ENCODE measurements at places on chromosomes 7 and 10.

GRCh38 chr10:124045276-124045675 is 48.1 kb downstream of the CHST15 start:
- DNase-seq = no peak

DNA sequence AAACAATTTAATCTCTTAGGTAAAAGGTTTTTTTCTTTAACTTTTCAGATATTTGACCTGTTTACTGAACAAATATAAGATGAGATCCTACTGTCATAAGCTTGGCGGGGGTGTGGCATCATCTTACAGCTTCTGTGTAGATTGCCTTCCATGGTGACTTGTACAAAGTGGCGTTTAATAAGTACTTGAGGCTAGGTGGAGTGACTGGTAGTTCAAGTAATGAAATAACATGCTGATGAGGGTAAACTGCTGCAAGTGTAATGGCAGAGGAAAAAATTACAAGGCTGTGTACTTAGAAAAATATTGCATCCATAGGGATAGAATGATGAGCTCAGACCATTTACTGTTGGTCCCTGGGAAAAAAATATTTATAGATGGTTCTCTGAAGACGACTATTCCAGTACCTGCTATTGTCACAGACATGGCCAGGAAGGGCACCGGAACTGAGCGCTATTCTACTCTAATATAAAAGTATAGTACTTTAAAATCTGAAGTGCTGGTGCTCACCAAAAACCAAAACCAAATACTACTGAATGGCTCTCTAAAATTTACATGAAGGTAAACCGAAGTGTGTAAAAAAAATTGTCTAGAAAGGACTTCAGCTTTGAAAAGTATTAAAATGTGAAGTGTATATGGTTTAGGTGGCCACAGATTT is 42.4 kb downstream of the DNAH11 start:
- DNase-seq = no peak

DNA sequence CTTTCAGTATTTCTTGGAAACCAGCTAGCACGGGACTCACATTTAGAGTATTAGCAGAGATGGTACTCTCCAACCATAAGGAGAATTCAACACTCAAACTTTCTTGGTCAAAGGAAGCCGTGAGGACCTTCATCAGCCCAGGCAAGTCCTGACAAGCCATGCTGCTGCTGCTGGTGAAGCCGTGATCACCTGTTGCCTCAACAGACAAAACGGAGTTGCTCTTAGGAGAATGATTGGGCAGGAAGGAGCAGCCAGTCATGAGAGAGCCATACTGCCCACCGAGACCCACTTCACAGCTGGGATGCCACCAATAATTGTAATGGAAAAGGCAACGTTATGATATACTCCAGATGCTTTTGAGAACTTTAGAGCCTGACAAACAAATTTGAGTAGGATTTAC is 60.8 kb upstream of the PLPP4 start:
- DNase-seq = no peak

DNA sequence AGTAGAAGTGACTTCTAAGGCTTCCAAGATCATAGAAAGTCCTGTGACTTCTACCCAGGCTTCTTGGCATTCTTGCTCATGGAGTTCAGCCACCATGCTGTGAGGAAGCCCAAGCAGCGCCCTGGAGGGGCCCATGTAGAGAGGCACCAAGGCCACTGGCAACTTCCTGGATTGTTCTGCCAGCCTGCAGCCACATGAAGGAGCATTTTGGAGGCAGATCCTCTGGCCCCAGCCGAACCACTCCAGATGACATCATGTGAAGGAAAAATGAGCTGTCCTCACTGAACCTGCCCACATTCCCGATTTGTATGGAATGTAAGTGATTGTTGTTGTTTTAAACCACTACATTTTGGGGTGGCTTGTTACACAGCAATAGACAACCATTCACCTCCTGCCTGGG is 51.5 kb upstream of the MNX1 start:
- no peak for DNase-seq

DNA sequence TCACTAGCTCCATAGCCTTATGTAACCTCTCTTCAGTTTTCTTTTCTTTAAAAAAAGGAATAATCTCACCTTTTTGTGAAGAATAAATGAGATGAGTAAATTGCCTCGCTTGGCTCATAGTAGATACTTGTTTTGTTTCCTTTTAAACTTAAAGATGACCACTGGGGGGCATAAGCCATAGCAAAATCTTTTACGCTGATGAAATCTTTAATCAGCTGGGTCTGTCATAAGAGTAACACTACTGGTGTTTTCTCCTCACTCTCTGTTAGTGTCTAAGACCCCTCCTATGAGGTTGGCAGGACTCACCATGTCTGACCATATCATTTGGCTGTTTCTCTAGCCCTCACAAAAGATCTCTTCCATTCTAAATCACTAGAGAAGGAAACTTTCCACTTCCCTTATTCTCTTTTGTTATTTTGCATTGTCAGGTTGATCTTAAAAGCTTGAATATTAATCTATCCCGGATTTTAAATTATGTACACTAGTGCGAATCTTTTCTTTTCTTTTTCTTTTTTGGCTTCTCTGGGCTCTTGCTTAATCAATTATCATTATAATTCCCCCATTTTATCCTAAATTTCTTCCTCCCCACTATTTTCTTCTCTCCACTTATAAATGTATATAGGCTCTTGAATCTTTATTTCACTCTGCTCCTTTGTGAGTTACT is 12.5 kb downstream of the STAG3 start:
- peak; percentile 78 for DNase-seq

GRCh38 chr10:16952610-16953009 is 135.4 kb upstream of the RSU1 start:
- DNase-seq = no peak

DNA sequence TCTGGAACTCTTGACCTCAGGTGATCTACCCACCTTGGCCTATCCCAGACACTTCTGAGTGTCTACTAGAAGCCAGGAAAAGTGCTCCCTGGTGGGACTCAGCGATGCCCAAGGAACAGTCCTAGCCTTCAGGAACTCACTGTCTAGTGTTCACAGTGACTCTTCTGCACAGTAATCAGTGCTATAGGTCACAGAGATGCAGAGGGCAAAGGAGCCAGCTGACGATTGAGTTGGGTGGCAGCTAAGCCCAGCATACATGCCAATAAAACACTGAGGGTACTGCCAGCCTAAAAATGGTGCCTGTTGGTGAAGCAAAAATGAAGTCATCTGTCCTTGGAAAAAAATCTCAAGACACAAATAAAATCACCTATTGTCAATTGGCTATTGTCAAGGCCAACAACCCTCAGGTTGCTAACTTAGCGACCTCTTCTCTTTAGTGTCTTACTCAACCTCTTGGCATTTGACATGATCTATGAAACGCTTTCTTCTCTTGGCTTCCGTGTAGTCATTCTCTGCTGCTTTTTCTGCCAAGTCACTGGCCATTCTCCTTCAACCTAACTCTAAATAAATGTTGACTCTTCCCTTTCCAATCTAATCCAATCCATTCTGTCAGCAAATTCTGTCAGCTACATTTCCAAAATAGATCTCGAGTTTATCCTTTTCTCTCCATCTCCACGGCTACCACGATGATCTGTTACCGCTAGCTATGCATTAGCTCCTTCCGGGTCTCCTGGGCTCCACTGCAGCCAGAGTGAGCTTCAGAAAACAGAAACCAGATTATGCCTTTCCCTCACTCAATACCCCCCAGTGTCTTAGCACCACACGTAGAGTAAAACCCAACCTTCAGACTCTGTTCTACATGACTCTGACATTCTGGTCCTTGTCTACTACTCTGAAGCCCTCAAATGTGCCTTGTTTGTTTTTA is 99.2 kb downstream of the ATXN7L1 start:
- no peak for DNase-seq

DNA sequence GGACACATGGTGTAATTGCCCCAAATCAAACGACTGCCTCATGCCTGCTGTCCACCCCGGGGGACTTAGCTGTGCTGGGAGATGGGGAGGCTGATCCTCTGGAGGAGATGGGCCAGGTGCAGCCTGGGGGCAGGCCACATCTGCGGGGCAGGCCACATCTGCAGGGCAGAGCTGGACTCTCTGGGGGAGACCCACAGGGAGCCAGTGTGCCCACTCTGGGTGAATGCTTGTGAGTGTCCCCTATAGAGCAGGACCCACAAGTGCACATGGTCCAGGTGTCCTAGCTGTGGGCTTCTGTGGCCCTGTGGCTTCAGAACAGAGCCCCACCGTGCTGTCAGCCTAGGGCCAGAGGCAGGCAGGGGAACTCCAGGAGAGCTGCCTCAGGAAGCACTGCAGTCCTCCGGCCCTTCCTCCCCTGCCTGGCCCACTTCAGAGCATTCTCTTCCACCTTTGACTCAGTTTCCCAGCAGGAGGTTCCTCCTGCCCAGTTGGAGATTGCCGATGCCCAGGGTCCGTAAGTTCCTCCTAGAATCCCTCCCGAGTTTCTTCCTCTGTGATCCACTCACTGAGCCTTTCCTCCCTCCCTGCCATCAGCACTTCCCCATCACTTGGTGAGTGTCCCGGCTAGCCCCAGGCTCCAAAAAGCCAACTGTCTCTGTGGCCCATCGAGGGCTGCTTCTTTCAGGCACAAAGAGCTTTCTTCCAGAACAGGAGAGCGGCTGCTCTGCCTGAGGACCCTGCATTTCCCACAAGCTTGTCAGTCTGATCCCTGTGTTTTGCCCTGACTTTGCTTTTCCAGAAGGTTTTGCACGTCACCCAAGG is 50.3 kb downstream of the ADCYAP1R1 start:
- DNase-seq = no peak

DNA sequence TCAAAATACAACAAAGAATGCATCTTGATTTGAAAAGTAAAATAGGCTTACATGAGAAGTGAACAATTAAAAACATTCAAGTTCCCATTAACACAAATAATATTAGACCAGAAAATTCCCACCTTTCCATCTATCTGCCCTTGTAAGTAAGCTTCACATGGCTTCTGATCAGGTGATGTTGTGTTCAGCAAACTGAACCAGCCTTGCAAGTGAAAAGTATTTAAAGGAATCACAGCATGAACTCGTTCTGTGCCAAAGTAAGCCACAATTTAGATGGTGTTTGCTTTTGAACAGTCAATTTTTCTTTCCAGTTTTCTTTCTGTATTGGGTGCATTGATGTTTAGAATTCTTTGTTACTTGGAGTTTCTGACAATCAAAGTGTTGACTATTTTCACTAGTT is 347.9 kb downstream of the TNS3 start:
- no peak for DNase-seq

DNA sequence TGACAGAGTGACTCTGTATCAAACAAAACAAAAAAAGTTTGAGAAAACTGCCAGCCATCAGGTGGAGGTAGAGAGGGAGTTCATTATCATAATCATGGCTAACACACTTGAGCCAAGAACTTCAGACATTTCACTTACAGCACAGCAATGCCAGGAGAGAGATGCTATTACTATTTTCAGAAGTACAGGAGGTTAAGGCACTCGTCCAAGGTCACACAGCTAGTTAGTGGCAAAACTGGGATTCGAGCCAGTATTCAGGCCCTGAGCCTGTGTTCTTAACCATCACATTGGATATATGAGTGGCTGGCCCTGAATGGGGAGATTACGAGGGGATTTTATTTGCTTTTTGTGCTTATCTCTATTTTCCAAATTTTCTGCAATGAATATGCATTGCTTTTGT is 24.8 kb upstream of the UNC5B start:
- no peak for DNase-seq

DNA sequence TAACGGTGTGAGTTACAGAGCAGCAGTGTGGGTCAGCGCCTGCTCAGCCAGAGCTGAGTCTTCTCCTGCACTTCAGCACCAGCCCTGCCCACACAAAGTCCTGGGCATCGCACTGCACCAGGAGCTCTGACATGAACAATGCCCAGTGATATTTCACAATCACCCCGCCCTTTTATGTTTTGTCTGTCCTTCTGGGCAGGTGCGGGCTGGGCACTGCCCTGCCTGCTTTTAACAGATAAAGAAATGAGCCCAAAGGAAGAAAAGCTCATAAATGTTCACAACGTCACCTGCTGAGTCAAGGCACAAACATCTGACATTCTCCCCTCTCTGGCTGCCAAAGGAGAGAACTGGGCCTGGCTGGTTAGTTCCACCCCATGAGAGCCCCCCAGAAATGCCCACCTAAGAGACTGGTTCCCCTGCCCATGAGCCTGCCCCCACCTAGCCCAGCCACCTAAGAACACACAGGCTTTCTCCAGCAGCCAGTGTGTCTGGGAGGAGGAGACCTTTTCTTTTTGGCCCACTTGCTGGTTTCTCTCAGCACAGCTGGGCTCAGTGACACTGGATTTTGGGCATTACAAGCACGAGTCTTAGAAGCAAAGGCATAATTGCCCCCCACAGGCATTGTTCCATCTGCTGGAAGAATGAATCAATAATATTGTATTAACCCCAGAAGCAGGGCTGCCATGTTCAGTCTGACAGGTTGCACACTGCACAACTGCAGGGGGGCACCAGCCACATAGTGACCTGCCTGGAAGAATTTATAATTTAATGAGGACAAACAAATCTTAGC is 22.3 kb downstream of the CALML3 start:
- no peak for DNase-seq

- no peak for DNase-seq
These were observed 616.6 kb downstream of the XPNPEP1 start for GRCh38 chr10:109306698-109307097.

- no peak for DNase-seq
These were observed 604.3 kb upstream of the GALNT17 start for GRCh38 chr7:70527520-70528115.

- no peak for DNase-seq
These were observed 105.5 kb upstream of the FAM204A start for GRCh38 chr10:118447478-118448270.

DNA sequence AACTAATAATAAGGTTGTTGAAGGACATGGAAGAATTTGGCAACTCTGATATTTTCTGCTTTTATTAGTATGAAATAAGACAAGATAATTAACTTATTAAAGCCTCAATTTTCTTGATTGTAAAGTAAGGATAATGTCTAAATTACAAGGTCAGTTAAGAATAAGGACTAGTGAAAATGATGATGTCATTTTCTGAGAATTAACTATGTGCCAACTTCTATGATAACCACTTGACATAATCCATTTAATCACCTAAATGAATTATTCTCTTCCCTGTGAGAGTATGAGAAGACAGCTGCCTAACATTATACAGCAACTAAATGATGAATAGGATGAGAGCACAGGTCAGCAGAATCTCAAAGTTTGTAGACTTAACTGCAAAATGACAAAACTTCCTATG is 1153.4 kb upstream of the POT1 start:
- DNase-seq = no peak

- no peak for DNase-seq
These were observed 13.6 kb downstream of the PON2 start for GRCh38 chr7:95421000-95421846.

DNA sequence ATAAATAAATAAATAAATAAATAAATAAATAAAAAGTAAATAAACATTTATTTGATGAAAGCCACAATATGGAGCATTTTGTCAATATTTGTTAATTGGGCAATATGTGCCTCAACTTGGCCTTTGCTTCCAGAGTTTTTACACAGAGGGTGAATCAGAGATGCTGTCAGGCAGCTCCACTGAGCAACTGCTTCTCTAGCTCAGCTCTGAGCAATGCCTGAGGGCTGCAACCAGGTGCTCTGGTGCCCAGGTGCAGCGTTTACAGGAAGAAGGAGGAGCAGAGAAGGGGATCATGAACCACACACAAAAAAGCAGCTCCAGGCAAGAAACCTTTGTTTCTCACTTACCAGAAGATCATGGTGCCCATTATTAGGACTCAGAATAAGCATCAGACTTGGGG is 876.2 kb upstream of the AUTS2 start:
- no peak for DNase-seq
